ENCODE measurements at places on chromosomes 1 and 21.

DNA sequence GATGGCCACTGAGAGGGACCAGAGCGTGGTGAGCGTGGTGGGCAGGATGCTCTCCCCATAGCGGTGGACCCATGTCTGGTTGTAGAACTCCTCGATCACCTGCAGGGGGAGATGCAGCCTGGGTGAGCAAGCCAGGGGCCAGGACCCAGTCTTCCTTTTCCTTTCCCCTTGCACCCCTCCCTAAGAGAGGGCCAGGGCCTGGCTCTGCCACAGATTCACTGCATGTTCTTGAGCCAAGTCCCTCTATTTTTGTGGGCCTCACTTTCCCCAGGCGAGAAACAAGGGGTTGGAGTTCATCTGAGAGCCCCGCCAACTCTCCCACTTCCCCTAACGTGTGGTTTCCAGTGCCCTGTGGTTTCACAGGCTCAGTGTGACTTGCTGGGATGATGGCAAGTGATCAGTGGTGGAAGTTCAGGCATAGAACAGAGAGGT, 27.5 kb downstream of the SLC2A1 start:
- DNase-seq, result no peak

DNA sequence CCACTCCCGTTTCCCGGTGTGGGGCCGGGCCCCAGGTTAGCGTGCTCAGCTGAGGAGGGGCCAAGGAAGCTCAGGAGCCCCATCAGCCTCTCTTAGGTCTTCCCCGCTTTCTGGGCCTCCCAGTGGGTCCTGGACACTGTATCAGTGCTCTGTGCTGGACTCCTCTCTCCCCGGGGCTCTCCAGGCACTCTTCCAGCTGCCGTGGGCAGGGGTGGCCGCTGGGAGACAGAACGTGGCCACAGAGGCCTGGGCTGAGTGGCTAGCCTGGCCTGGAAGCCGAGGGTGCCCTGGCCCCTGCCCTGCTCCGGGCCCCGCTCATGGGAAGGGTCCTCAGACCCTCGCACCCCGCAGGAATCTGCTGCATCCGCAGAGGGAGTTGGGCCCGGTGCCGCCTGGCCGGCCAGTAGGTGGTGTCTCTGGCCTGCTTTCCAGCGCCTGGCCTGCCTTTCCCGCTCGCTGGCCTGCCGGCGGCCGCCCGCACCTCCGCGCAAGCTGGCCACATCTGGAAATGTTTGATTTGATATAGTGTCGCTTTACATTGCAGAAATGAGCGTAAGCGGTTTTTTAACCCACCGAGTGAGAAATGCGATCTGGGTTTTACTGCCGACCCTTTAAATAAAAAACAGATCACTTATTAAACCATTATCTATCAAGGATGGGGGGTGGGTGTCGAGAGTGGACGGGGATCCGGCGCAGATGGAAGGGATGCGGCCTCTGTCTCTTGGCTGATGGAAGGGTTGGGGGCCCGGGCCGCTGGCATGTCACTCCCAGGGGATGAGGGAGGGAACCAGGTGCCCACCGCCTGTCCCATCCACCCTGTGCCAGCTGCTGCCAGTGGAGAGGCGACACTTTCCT, 74.4 kb upstream of the TTC34 start:
- DNase-seq, result peak; percentile 9

- peak; percentile 3 for DNase-seq
Measured at GRCh38 chr1:202821467-202821866, 10.7 kb downstream of the PCAT6 start.

GRCh38 chr1:64320007-64320406, 116.6 kb downstream of the UBE2U start:
- DNase-seq, result no peak

DNA sequence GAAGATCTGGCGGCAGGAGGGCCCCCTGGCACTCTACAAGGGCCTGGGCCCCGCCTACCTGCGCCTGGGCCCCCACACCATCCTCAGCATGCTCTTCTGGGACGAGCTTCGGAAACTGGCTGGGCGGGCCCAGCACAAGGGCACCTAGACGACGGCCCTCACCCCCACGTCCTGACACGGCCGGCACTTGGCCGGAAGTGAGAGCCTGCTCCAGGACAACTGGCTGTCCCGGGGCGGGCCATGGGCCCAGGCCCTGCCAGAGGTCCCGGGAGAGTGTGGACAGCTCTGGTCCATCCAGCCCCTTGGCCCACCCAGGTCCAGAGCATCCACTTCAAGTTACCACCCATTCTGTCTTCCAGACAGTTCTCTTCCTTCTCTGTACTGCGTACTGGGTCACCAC, 3.0 kb upstream of the TMEM82 start:
- no peak for DNase-seq

- DNase-seq, result no peak
Measured at GRCh38 chr1:206112600-206113301, 4.4 kb downstream of the AVPR1B start.

DNA sequence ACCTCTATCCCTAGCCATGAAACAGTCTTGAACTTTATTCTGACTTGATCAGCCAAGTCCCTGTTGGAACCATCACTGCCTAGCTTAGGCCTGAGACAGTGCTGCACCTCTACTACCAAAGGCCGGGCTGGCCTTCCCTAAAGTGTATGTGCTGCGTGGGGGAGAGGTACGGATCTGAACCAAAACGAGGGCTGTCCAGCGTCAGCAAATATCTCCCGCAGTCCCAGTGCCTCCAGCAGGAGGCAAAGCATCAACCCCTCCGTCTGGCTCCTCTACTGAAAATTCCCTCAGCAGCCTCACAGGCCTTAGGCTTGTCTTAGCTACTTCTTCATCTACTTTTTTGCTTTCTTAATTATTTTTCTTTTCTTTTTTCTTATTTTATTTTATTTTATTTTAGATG, 33.3 kb upstream of the KIF26B start:
- DNase-seq, result no peak

DNA sequence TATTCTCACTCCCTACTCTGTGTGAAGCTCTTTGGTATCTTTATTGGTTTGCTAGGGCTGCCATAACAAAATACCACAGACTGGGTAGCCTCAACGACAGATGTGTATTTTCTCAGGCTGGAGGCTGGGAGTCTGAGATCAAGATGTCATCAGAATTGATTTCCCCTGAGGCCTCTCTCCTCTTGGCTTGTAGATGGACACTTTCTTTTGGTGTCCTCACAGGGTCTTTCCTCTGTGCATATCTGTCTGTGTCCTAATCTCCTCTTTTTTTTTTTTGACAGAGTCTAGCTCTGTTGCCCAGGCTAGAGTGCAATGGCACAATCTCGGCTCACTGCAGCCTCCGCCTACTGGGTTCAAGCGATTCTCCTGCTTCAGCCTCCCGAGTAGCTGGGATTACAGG, 71.4 kb upstream of the KCNJ6 start:
- no peak for DNase-seq

GRCh38 chr1:41412748-41413147, 51.5 kb downstream of the FOXO6 start:
- DNase-seq, result no peak

- no peak for DNase-seq
Measured at GRCh38 chr1:181392613-181393220, 90.6 kb upstream of the CACNA1E start.

DNA sequence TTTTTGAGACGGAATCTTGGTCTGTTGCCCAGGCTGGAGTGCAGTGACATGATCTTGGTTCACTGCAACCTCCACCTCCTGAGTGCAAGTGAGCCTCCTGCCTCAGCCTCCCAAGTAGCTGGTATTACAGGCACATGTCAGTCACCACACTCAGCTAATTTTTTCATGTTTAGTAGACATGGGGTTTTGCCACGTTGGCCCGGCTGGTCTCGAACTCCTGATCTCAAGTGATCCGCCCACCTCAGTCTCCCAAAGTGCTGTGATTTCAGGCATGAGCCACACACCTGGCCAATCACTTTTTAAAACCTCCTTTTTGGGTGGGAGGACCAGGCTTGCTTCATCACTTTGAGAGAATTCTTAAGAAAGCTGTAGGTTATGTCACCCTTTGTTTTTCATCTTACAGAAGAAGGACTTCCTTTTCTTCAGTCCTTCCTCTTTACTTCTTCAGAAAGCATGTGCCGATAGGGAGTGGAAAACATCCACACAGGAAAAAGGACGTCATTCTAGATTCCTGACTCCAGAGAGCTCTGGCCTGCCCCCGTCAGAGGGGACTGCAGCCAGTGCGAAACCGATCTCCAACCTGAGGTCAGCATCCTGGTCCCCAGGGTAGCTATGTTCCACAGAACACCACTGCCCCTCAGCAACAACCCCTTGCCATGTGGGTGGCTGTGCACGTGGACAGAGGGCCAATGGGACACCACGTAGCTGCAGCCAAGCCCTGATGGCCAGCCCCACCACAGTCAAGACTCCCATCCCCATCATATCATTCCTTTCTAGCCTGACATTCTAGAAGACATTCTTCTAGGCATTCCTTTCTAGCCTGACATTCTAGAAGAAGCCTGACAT, 21.9 kb downstream of the NCF2 start:
- no peak for DNase-seq

DNA sequence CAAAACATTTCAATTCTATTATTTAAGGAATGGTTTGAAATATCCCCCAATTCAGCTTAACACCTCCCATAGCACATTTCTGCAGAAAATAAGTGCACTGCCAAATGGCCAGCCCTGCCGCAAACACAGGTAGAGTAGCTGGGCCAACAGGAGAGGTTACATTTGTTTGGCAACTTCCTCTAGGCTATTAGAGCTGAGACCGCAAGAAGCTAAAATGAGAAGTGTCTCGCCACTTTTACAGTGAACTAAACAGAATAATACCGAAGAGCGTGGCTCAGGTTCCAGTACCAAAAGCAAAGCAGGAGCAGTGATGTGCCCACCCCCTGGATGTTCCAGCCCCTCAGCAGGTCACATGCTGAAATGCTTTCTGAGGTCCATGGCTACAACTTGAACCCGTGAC, 154.5 kb upstream of the PKN2 start:
- DNase-seq, result no peak

GRCh38 chr1:64343105-64343822, 126.7 kb upstream of the CACHD1 start:
- peak; percentile 46 for DNase-seq

DNA sequence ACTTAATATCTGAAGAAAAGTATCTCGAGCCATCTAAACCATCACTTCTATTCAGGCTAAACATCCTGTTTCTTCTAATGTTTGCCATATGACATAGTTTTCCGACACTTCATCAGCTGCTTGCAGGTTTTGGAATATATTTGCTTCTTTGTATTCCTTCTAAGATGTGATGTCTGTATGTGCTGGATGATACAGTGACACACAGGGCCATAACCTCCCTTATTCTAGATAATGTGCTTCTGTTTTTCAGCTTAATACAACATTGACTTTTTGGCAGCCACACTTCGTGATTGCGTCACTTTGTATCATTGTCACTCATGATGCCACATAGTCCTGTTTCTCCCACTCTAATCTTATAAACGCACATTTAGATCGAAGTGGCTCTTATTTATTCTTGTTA, 156.3 kb downstream of the CRB1 start:
- DNase-seq, result no peak

- DNase-seq, result peak; percentile 66
Measured at GRCh38 chr1:20551945-20552727, at the start of gene FAM43B. TSS of gene FAM43B (plus strand) at chr1:20552573. CDS start at chr1:20552974, 401 bp downstream.

DNA sequence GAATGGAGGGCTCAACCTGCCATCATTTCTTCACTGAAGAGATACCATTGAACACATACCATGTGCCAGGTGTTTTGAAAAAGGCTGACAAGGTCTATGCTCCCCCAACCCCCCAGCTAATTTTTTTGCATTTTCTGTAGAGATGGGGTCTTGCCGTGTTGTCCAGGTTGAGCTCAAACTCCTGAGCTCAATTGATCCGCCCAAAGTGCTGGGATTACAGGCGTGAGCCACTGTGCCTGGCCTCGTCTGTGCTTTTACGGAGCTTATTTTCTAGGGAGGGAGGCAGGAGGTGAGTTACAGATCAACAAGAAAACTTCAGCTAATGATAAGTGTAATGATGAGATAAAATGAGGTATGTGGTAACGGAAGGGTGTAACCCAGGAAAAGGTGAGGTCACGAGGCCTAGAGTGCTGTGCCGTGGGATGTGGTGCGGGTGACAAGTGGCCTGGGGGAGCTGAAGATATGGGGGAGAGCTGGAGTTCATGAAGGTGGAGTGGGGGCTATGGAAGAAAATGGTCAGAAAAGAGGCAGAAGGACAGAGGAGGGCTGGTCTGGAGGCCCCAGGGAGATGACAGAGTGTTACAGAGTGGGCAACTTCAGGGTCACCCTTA, 28.2 kb downstream of the FAAH start:
- DNase-seq, result no peak

- peak; percentile 82 for DNase-seq
Measured at GRCh38 chr1:16612332-16613172, 812 bp downstream of the NBPF1 start.

- peak; percentile 87 for DNase-seq
Measured at GRCh38 chr1:54792686-54793282, 8.3 kb downstream of the TTC22 start.

- no peak for DNase-seq
Measured at GRCh38 chr1:84133479-84133878, 10.6 kb upstream of the PRKACB start.

DNA sequence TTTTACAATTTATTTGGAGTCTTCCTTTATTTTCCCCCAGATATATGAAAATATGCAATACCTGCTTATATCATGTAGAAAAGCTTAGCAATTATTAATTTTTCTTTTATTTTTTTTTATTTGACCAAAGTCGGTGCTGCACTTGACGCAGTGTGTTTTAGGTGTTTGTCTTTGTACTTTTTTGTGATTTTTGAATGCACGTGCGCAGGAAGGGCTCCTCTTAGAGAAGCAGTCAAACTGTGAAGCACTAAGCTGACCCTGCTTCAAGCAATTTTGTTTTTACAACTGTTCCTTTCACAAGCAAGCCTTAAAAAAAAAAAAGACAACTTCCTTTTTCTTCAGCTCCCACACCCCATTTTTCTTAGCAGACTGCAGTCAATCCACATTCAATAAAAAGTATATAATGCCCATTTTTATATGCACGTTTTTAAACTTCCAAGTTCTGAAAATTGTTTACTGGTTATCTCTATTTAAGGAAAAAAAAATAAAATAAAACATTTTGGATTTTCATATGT, 267.4 kb downstream of the TM2D1 start:
- DNase-seq, result no peak

DNA sequence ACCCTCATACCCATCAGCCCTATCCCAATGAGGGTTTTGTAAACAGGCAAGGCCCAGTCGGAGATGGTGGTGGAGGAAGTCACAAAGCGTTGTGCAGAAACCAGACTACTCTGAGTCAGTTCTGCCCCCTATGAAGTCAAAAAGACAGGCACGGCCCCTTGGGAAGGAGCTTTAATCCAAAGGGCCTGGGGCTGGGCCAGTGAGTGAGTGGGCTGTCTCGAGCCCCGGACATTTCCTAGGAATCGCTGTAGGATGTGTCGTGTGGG, 442 bp upstream of the AHCYL1 start:
- DNase-seq, result no peak

DNA sequence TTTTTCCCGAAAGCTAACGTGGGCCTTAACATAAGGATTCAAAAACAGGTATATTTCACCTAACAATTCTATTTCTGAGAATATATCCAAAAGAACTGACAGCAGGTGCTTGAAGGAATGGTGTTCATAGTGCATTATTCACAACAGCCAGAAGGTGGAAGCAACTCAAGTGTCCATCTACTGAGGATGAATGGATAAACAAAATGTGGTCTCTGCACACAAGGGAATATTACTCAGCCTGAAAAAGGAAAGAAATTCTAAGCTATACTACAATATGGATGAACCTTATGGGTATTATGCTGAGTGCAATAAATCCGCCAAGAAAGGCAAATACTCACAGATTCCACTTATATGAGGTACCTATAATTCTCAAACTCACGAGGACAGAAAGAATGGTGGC, 6.1 kb upstream of the RIPPLY3 start:
- DNase-seq, result no peak

GRCh38 chr1:212683357-212683722, 16.3 kb downstream of the BATF3 start:
- no peak for DNase-seq
